CD4-positive, CD25-positive, alpha-beta regulatory T cell (primary cell): ENCODE measurements at places on chromosomes 7 and 10. TPM values are rescaled to one million over a fixed set of nuclear protein-coding genes. Genes with fewer than 3 reads are reported as not detected.

Gene FOXP2
- total RNA-seq, result not detected

Gene NSUN6
- total RNA-seq, result 43.6 TPM

Gene NEBL
- 1.9 TPM for total RNA-seq

Gene CYP3A4
- not detected for total RNA-seq

Gene TRIM50
- not detected for total RNA-seq

Gene ARF5
- 101 TPM for total RNA-seq

Gene SPDYE5
- total RNA-seq, result not detected

Gene STAG3
- 6.2 TPM for total RNA-seq

Gene KLF14
- total RNA-seq, result not detected

Gene BAIAP2L1
- 0.86 TPM for total RNA-seq

Gene NRCAM
- total RNA-seq, result not detected

Gene ZEB1
- total RNA-seq, result 150 TPM

Gene PNLIPRP1
- not detected for total RNA-seq

Gene ST8SIA6
- total RNA-seq, result 10.8 TPM

Gene HOXA3
- total RNA-seq, result not detected

Gene VIPR2
- not detected for total RNA-seq

Gene CCT6A
- 42.0 TPM for total RNA-seq

Gene SPDYE8
- not detected for total RNA-seq

Gene SPDYE6
- not detected for total RNA-seq

Gene TMEM273
- total RNA-seq, result 7.9 TPM

Gene TEX47
- total RNA-seq, result not detected

Gene LDB3
- total RNA-seq, result not detected

Gene CHAT
- not detected for total RNA-seq

Gene PAX4
- total RNA-seq, result not detected

Gene ITPRID1
- not detected for total RNA-seq
